ENCODE measurements at places on chromosomes 13 and 19. TPM values are rescaled to one million over a fixed set of nuclear protein-coding genes. Genes with fewer than 3 reads are reported as not detected.

The RYR1 gene
- 0.28 TPM for total RNA-seq

The C19orf85 gene
- total RNA-seq: 0.23 TPM

The ZNF260 gene
- 14.5 TPM for total RNA-seq

The LHFPL6 gene
- 8.9 TPM for total RNA-seq

The LGALS4 gene
- 0.61 TPM for total RNA-seq
